Activated T-helper 1 cell treated with anti-CD3 and anti-CD28 coated beads, Interleukin-2, amount 50 U/mL, for 16 hours (primary cell): ENCODE measurements at places on chromosomes 3 and 15.

- no peak for DNase-seq
Observed at GRCh38 chr3:115698851-115699591, 75.7 kb downstream of the GAP43 start.

DNA sequence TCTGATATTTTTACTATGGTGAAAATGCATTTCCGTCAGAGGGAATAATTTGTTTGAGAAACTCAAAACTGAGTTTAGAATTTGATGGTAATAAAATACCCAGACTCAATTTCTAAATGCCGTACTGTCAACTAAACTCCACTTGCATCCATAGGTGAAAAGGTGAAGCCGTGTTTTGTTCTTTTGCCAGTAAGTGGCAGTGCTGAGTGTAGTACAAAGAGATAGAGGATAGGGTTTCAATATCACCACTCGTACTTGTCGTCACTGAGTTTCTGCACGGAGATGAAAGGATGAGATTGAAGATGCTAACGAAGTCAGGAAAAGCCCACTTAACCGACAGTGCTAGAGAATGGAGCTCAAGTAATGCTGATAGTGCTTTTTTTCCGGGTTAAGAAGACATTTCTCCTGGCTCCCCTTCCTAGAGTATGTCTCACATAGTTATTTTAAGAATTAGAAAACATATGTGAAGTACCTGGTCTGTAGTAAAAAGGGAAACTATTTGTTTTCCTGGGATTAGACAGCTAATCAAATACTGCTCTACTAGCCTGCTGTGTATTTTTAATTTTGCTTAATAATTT lies 345.1 kb downstream of the IL5RA start:
- no peak for DNase-seq

DNA sequence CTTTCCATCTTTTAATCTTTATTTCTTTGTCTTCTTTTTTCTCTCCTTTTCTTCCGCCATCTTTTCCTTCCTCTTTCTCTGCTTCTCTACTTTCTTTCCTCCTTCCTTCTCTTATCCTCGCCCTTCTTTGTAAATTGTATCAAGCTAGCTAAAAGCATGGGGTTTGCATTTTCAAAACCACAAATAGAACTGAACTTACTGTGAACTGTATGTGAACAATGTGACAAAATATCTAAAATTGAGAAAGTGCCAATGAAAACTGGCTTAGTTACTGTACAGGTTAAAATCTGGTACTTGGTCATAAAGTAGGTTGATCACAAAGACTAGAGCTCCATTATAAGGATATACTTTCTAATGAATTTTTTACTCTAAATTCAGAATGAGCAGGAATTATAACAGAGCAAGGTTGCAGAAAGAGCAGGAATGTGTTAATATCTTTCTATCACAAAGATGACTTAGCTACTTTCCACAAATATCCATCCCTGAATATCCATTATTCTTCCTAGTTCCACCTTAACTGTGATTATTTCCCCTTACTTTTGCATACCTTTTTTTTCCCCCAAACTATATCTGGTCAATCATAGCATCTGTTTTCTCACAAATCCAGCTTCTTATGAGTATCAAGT lies 122.4 kb downstream of the LSAMP start:
- no peak for DNase-seq

DNA sequence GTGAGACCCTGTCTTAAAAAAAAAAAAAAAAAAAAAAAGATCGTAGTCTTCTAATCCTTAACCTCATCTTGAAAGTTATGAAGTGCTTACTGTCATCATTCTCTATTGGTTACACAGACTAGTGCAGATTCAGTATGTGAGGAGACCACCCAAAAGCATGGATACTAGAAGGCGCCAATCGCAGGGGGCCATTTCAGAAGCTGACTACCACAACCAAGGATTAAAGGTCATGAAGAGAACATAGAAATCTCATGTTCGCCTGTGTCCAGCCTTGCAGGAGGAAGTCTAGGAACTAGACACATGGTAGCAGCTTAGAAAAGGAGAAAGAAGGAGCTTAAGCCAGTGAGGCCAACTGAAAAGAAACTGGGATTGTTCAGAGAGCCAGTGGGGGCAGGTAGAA lies 207.8 kb downstream of the THSD4 start:
- DNase-seq, result no peak

DNA sequence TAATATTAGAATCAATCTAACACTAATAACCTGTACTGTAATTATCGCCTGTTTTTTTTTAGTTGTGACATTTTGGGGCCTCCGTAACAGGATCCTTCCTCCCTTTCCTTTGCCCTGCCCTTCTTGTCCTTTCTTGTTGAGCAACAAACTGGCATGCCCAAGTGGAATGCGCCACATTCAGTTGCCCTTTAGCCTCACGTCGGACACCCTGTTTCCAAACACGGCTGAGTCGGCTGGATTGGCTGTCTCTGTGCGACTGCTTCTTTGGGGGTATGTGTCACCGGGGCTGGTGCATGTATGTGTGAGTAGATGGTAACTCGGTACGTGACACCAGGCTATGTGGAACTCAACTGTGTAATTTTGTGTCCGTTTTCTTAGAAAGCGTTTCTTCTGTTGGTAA lies 24.1 kb downstream of the TRAK1 start:
- no peak for DNase-seq

DNA sequence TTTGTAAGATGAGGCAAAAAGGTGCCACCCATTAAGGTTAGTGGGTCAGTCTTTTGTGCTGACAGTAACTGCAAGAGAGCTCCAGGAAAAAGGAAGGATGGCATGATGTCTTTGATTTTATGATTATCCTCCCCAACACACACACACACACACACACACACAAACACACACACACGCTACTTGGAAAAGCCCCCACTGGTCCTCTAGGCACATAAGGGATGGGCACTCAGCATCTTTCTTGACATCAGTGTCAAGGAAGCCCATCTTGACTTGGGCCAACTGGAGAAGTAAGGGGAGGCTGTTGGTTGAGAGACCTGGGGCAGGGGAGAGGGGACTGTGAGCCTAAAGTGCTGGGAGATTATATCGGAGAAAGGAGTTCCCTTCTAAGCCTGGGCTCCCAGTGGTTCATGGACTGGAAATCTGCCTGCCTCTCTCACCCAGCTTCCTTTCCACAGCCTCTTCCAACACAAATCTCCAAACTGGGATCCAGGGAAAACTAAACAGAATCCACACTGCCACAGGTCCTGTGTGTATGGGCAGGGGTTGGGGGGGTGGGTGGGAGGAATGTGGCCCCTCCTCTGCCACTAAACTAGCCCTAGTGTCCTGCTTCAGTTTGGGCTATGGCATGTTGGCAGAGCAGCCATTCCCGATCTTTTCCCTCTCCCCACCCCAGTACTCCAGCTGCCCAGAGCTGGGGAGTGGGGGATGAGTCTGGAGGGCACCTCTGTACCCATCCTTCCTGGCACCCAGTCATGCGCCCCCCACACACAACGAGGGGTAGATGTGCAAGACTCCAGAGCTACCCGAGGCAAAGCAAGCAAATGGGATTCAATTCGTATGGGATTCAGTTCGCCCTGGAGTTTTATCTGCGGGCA lies 1.6 kb downstream of the AMOTL2 start:
- DNase-seq, result no peak

DNA sequence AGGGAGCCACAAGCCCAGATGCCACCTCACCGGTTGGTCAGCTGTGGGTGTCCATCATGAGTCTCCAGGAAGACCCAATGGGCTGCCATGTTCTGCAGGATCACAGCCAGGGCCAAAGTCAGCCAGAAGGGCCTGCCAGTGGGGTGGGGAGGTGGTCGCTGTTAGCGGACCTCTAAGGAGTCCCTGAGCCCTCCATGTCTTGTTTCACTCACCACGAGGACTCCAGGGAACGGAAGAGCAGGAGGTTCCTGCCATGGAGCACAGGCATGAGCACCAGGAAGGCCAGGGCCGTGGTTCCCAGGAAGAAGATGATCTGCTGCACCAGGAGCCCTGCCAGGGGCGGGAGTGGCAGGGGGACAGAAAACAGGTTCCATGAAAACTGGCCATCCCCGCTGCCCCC lies 8.6 kb downstream of the ISLR start:
- DNase-seq, result no peak

- DNase-seq, result no peak
Observed at GRCh38 chr3:44128057-44128775, 113.5 kb upstream of the TOPAZ1 start.
